H1 (cell line): ENCODE measurements at places on chromosomes 7 and 10. TPM values are rescaled to one million over a fixed set of nuclear protein-coding genes. Genes with fewer than 3 reads are reported as not detected.

DNA sequence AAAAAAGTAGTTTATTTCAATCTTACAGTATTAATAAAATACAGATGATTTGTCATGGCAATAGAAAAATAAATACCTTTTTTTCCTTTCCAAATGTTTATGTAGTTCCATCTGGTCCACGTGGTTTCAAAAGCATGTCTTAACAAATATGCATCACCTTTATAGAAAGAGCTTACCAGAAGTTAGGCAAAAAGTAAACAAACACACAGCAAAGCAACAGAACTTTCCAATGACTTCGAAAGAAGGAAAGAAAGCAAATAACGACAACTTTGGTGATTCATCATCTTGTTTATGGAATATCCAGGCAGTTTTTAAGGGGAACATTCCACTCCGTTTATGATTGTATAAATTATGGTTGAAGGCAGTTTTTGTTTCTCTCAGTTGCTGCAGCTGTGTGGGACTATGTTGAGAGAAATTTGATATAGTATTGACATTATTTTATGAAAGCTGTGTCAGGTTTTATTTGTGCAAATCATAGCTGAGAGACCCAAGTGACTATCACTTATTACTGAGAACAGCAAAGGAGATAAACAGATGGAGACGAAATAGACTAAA, 203.1 kb downstream of the CDC14C start:
- no peak overlapping the region for H3K27ac ChIP-seq
- H3K4me1 ChIP-seq: peaks cover 2% of the 10 kb centered on the region
- DNase-seq: no peak
- no peak overlapping the region for H3K4me3 ChIP-seq

- DNase-seq: no peak
- H3K27me3 ChIP-seq: no peaks in the 10 kb centered on the region
- H3K4me3 ChIP-seq: no peak overlapping the region
- no peak overlapping the region for H3K27ac ChIP-seq
These were observed 24.1 kb downstream of the GRIFIN start for GRCh38 chr7:2452074-2452507.

DNA sequence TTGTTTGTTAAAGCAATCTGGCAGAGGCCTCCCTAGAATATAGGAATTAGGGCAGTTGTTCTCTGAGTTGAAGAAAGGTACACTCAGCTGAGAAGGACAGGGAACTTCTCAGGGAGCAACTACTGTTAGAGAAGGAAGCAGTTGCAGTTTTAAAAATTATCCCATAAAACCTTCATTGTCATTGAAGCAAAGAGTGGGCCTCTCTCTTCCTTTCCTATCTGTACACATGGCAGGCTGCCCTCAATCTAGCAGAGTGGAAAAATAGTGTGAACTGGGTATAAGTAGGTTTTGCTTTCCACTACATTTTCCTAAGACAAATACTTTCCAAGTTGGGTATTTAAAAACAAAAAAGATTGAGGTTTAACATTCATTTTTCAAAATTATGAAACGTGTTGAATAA, 236.7 kb upstream of the KLF14 start:
- H3K27ac ChIP-seq: no peak overlapping the region
- H3K36me3 ChIP-seq: peaks cover 4% of the 10 kb centered on the region; the same call in 1 of the 2 replicates
- no peak overlapping the region for H3K4me3 ChIP-seq
- no peaks in the 10 kb centered on the region for H3K27me3 ChIP-seq
- H3K4me1 ChIP-seq: no peaks in the 10 kb centered on the region

The GRID2IP gene
- total RNA-seq: 1.0 and 1.3 TPM in 2 replicates

- no peaks in the 10 kb centered on the region for H3K4me1 ChIP-seq
- no peaks in the 10 kb centered on the region for H3K27me3 ChIP-seq
- H3K36me3 ChIP-seq: no peaks in the 10 kb centered on the region
- H3K4me3 ChIP-seq: no peak overlapping the region
These were observed 58.8 kb downstream of the PARP12 start for GRCh38 chr7:140003913-140004382.

DNA sequence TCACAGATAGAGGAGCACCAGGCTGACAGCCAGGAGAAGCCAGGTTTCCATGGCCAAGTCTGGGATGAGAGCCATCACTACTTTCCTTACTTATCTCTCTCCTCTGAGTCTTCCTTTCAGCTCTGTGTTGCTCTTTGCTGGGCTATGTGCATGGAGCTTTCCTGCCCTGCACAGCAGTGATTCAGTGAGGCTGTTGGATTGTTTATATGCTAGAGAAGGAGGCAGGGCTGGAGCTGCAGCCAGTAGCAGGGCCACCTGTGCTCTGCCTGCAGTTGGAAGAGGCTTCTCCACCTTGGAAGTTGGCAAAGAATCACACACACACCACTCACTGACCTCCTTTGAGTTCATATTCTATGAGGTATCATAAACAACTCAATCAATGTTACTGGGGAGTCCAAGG, at the start of gene CYP3A4:
CYP3A4 (minus strand) TSS at position 178 of the 400 bp plus-strand sequence; CDS start at position 75, 103 bp downstream.
- H3K36me3 ChIP-seq: no peaks in the 10 kb centered on the region
- H3K4me1 ChIP-seq: no peaks in the 10 kb centered on the region
- DNase-seq: no peak
- H3K27me3 ChIP-seq: no peaks in the 10 kb centered on the region

- H3K4me1 ChIP-seq: peaks cover 9% of the 10 kb centered on the region
- no peaks in the 10 kb centered on the region for H3K27me3 ChIP-seq
- DNase-seq: no peak
- H3K27ac ChIP-seq: no peak overlapping the region
- no peak overlapping the region for H3K4me3 ChIP-seq
These were observed 176.4 kb upstream of the RHEB start for GRCh38 chr7:151695951-151696541.

DNA sequence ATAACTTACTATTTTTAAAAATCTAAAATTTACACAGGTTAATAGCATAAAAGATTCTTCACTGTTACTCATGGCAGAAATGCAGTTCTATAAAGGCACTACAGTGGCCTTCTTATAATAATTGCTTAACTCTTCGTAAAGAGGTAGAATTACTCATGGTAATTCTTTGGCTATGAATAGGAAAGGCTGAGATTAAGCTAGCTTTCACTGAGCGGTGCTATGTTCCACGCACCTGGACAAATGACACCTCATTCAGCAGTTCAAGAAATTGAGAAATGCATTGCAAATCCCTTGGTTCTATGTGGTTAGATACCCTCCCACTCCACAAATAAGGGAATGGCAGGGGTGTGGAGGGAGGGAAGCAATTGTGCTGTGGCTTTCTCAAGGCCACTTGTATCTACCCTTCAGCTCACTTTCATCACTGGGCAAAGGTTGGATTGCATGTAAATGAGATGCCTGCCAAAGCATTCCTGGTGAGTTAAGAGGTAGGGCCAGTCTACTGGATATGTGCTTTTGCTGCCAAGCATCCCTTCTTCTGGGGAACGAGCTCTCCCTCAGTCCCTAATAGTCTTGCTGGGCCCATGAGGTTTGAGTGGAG, 210.9 kb downstream of the TEX36 start:
- H3K4me1 ChIP-seq: no peaks in the 10 kb centered on the region
- DNase-seq: no peak
- H3K4me3 ChIP-seq: no peak overlapping the region

The PON2 gene
- 27.5 and 31.0 TPM in 2 replicates for total RNA-seq
